CD4-positive, alpha-beta memory T cell (primary cell): ENCODE measurements at places on chromosomes 13 and 19.
A peak's percentile ranks its signal among the peaks of the same experiment; 100 is the strongest.

- DNase-seq, result no peak
These were observed 996.0 kb downstream of the PCDH9 start for GRCh38 chr13:66234159-66234558.

GRCh38 chr19:16289594-16289993 lies 35.0 kb upstream of the KLF2 start:
- DNase-seq, result no peak

DNA sequence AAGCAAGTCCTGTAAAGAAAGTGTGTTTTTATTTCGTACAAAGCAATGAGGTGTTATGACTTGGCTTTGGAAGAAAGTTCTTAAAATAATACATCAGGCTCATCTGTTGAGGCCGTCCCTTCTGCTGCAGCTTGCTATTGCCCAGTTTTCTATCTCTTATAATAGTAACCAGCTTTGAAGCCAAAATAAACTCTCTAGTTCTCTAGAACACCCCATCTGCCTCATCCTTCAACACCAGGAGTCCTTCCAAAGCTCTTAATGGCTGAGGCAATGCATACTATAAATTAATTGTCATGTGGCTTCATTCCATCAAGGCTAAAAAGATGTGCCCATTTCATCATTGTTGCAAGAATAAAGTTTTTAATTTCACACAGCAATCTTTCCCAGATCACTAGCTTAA lies 49.4 kb upstream of the IPO5 start:
- no peak for DNase-seq

DNA sequence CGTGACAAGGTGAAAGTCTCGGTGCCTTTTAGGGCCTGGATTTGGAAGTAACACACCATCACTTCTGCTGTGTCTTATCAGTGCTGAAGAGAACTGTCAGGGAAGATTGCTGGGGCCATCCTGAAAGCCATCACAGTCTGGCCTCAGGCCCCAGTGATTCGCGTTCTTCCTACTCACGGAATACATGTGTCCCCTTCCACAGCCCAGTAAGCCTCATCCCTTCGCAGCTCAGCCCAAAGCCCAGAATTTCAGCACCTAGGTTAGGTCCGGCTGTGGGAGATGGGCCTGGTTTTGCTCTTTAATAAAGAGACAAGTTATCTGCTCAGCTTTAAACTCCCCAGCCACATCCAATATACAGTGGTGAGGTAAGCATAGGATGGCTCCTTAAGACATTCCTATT lies 113.0 kb upstream of the SPACA7 start:
- no peak for DNase-seq

GRCh38 chr19:15464394-15465385 lies at the start of gene RASAL3:
Gene RASAL3 (minus strand): TSS chr19:15464544. CDS start chr19:15464358, 186 bp downstream.
- peak; percentile 75 for DNase-seq

GRCh38 chr19:42693760-42694350 lies 46.4 kb downstream of the PSG3 start:
- DNase-seq, result no peak

DNA sequence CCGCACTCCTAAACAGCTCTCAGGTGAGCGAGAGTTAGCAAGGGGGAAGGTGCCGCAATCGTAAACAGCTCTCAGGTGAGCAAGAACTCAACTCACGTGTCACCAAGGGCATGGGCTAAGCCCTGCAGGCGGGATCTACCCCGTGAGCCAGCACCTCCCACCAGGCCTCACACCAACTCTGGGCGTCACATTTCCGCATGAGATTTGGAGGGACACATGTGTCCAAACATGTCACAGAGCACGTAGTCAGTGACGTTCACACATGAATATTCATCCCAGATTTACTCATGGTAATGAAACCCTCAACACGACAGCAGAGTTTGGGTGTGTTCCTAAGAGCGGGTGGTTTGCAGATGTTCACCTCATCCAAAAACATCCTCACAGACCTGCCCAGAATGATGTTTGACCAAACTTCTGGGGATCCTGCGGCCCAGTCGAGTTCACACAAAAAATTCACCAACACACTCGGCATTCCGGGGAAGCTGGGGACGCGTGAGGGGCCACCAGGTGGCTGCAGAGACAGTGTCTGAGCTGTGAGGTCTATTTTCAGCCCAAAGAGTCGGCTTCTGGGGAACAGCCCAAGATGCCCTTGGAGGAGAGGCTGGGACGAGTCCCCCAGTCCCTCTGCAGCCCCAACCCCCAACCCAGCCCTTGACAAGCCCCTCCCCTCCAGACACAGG lies 19.6 kb downstream of the C2CD4C start:
- DNase-seq, result no peak
